HT-29 (cell line): ENCODE measurements at places on chromosomes 3 and 15.

DNA sequence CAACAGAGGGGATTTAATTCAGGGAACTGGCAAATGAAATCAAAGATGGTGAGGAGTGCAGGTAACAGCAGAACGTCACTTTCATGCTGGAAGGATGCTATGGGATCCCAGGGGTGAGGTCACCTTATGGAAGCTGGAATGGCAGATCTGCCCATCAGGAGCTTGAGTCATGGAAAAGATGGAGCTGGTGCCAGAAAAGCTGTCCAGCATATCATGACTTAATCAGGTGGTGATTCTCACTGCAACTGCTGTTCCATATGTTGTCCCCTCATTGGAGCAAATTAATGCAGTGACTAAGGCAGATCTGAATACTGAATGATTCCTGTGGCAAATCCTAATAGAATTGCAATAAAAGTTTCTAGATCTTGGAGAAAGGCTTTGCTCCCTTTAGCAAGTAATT, 38.4 kb downstream of the HHLA2 start:
- DNase-seq, result no peak

DNA sequence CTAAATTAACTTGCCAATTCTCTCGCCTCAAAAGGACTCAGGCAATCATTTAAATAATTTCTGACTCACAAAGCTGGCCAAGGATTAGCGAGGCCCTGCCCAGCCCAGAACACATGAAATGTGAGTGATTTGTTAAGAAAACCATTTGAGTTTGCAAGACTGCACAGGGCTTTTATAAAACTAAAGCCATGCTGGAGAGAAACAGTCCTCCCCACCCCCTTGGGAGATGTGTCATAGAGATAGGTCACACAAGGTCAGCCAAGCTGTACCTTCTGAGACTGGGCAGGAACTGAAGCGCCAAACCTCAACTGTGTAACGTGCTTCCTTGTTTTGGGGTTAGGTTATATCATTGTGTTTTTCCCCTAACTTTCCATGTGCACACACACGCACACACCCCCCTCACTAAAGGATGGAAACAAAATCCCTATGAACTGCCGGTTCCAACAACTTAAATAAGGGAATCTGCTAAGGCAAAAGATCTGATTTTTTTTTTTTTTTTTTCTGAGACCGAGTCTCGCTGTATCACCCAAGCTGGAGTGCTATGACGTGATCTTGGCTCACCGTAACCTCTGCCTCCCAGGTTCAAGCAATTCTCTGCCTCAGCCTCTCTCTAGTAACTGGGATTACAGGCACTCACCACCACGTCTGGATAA, 8.1 kb downstream of the SPATA12 start:
- peak; percentile 53 for DNase-seq

GRCh38 chr15:69451951-69452691, 497 bp upstream of the RPLP1 start:
- no peak for DNase-seq

GRCh38 chr15:39250001-39250400, 330.9 kb upstream of the THBS1 start:
- no peak for DNase-seq

GRCh38 chr3:63639806-63640205, 12.7 kb upstream of the SNTN start:
- no peak for DNase-seq

DNA sequence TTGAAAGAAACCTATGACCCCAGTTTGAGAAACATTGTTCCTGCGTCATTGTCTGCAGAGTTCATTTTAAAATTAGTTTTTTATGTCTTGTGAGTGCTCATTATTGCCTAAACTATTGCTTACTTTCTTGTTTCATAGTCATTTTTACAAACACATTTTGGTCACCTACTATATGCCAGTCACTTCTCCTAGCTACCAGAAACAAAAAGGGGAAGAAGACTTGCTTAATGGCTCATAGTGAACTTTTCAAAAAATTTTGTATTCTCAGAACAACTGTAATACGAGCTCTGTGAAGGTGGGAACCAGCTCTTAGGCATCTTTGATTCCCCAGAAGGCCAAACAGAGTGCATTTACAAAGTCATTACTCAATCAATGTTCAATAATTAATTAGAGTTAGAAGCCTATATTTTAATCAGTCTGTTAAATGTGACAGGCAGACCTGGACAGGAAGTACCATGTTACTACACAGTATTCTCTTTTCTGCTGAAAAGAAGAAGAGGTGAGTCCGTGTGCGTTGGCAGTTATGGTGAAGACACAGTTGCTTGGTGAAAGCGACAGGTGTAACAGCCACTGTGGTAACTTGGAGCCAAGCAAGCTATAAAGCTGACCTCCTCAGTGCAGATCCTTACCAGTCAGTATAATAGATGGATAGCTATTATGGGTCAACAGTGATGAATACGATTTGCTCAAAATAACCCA, 46.6 kb downstream of the DPPA2 start:
- DNase-seq, result no peak

- DNase-seq, result peak; percentile 27
Measured at GRCh38 chr15:33159726-33160453, 34.6 kb downstream of the FMN1 start.

- no peak for DNase-seq
Measured at GRCh38 chr3:140062461-140062860, 127.5 kb downstream of the CLSTN2 start.

DNA sequence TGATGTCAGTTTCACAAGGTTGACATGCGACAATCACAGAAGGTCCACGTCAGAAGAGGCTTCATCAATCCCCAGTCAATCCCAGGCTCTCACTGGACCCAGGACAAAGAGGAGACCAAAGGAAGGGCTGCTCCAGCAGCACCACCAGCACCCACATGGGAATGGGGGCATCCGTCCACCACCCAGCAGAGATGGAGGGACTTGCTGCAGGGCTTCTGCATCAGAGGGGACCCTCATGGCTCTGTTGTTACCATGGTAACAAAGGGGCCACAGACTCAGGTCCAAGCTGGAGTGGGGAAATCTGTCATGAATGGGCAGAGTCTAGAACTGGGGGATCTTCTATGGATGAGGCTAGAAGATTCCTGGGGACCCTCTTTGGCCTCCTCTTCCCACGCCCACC, 13.1 kb downstream of the PLA2G4F start:
- DNase-seq, result no peak

DNA sequence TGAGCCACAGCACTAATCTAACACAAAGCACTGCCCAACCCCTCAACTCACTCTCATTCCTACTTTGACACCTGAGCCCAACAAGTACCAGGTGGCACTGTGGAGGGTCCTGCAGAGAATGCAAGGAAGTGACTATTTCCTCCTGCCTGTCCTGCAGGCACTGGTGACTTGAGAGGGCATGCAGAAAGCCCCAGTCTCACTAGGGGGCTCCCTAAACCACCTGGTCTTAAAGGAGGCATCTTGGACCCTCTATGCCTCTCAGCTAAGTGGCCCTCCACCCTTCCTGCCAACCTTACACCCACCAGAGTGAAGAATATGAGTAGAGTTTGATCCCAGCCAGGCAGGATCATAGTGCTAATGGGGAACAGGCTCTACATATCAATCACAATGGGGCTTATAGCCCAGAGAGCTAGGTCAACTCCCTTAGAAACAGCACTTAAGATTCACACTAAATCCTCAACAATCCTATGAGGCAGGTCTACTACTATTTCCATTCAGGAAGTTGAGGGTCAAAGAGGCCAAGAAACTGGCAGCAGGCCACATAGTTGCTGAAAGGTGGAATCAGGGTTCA, 15.2 kb downstream of the TRAIP start:
- peak; percentile 17 for DNase-seq

DNA sequence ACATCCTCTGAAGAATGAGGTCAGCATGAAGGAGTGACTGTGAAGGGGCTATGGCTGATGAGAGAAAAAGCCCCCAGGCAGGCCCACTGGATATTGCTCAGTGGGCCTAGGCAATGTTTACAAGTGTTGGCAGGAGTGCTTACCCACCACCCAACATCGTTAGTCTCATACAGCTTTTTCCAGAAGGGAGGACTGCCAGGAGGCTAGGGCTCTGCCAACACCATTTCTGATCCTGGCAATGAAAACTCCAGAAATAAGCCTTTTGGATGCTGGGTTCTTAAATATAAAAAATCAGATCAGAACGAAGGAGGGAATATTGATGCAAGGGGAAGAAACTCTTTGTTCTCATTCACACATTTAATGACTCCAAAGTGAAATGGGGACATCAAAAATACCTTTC, 189.1 kb downstream of the DCLK3 start:
- DNase-seq, result no peak

GRCh38 chr15:90716317-90716975, 700 bp upstream of the BLM start:
- no peak for DNase-seq

GRCh38 chr3:136949146-136949545, 8.6 kb upstream of the IL20RB start:
- no peak for DNase-seq

DNA sequence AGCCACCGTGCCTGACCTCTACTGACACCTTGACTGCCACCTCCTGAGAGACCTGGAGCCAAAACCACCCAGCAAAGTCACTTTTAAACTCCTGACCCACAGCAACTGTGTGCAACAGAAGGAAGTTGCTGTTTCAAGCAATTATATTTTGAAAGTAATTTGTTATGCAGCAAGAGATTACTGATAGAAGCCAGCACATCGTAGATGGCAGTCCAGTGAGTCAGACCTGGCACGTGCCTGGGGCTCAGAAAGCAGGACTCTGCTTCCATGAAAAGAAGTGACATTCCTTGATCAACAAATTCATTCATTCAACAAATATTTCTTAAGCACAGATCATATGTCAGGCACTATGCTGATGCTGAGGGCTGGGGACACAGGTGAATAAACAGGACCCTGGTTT, 5.7 kb upstream of the CSPG4 start:
- no peak for DNase-seq

DNA sequence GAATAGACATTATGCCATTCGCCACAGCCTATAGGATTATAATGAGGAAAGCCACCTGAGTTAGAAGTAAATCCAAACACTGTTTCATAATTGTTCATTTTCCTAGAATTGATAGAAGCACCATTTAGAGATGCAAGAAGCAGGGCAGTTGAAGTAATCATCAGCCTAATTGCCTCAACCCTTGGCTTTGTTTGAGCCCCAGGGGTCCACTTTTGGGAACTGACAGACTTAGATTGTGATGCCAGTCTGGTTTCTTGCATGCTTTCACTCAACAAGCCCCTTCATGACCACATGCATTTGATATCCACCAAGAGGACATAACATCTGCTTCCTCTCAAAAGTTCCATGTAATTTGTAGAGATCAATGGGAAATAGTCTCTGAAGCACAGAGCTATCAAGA, 97.2 kb upstream of the COL8A1 start:
- no peak for DNase-seq

DNA sequence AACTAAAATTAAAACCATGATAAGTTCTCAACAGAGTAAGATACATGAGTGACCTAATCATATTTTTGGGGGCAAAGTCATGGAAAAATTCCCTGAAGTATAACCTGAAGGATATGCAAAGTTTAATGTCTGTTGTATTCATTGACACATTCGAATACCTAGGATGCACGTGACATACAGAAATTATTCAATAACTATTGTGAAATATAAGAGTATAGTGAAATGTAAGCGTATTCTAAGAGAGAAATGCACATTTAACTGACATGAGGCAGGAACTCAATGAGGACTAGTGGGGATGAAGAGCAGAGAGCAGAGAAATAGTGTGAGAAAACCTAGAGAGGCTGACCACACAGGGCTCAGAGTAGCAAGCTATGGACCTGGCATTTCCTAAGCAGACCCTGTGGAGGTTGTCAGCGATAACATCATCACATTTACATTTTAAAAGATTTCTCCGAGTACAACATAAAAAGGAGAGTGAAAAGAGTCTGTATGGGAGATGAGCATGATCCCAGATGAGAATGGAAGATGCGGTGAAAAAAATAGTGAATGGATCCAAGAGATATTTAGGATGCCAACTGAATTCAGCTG, 588.8 kb downstream of the MAGI1 start:
- DNase-seq, result no peak

GRCh38 chr3:127037418-127037841, 54.5 kb downstream of the PLXNA1 start:
- DNase-seq, result no peak

GRCh38 chr15:26095710-26096330, 232.7 kb upstream of the ATP10A start:
- no peak for DNase-seq

GRCh38 chr15:87753539-87753938, 503.0 kb downstream of the NTRK3 start:
- DNase-seq, result peak; percentile 6

GRCh38 chr3:172356427-172356826, 91.8 kb downstream of the GHSR start:
- DNase-seq, result no peak

- no peak for DNase-seq
Measured at GRCh38 chr3:8204853-8205650, 296.6 kb upstream of the LMCD1 start.

DNA sequence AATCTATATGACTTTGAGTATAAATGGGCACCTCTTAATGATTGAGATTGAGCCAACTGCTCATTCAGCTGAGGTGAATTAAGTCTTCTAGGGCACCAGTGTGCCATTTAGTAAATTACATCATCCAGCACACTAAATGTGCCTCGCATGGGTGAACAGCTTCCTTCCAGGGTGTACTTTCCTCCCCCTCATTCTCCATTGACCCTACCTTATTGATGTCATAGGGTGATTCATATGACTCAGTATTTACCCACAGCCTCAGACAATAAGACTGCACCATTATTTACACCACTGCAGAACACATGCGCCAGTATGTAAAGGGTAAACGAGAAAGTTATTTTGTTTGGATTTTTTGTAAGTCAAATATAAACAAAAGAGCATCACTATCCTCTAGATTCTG, 185.2 kb upstream of the ARL6 start:
- DNase-seq, result no peak

GRCh38 chr3:42734263-42734860, 31.8 kb upstream of the HHATL start:
- no peak for DNase-seq

GRCh38 chr3:39226106-39226741, 33.8 kb upstream of the XIRP1 start:
- no peak for DNase-seq

GRCh38 chr3:58564054-58564453, 13.1 kb downstream of the FAM107A start:
- no peak for DNase-seq

- DNase-seq, result no peak
Measured at GRCh38 chr3:184058029-184058428, 5.2 kb downstream of the HTR3C start.

- no peak for DNase-seq
Measured at GRCh38 chr15:75712668-75713337, at the start of gene CSPG4. CSPG4 (minus strand) TSS chr15:75712848; CDS start chr15:75712755, 93 bp downstream.

GRCh38 chr3:132378846-132379245, 38.5 kb upstream of the DNAJC13 start:
- DNase-seq, result no peak

- DNase-seq, result no peak
Measured at GRCh38 chr15:62873203-62873602, 169.3 kb upstream of the TPM1 start.

DNA sequence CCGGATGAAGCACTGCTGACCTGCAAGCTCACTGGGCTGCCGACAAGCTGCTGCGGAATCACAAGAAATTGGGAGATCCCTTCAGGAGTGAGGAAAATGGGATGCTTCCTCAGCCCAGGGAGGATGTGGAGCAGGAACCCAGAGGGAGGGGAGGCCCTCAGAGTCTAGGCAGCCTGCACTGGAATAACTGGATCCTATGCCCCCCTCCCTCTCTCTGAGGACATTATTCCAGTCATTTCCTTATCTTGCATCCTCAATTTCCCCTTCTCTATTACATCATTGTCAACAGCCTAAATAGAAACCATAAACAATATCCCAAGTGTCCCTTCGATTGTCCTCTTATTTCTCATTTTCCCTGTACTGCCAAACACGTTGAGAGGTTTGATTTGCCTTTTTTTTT, 169.0 kb downstream of the OPA1 start:
- DNase-seq, result no peak
